ENCODE measurements at places on chromosomes 5 and 9.

GRCh38 chr5:151298063-151298855 is 5.3 kb downstream of the SLC36A3 start:
- DNase-seq: no peak

- DNase-seq: no peak
Observed at GRCh38 chr9:20551236-20551635, 71.1 kb downstream of the MLLT3 start.

- no peak for DNase-seq
Observed at GRCh38 chr9:6219981-6220380, 4.4 kb downstream of the IL33 start.

- DNase-seq: no peak
Observed at GRCh38 chr5:111412593-111412992, 99.7 kb downstream of the STARD4 start.

DNA sequence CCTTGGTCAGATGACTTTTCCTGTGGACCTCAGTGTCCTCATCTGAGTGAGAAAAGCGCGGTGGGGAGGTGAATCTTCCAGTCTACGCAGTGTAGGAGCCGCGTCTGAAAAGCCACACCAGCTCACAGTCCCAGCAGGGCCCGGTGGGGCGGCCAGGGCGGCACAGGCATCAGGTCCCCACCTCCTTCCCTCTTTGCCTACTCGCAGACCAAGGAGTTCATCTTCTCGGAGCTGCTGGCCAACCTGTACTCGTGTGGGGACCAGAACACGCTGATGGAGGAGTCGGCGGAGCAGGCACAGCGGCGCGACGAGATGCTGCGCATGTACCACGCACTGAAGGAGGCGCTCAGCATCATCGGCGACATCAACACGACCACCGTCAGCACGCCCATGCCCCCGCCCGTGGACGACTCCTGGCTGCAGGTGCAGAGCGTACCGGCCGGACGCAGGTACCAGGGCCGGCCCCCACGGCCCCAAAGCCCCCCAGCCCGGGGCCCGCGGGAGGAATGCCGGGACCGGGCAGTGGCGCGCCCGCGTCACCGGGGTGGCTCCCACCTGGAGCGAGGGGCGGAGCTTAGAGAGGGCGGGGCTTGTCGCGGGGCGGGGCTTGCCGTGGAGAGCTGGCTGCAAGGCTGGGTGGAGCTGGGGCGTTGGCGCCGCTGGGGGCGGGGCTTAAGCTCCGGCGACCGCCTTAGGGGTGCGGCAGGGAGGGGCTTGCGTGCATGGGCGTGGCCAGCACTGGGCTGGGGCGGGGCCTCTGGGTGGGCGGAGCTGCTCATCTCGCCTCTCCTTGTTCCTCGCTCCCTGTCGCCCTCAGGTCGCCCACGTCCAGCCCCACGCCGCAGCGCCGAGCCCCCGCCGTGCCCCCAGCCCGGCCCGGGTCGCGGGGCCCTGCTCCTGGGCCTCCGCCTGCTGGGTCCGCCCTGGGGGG is 25.6 kb downstream of the GOLGA2 start:
- peak; percentile 27 for DNase-seq

DNA sequence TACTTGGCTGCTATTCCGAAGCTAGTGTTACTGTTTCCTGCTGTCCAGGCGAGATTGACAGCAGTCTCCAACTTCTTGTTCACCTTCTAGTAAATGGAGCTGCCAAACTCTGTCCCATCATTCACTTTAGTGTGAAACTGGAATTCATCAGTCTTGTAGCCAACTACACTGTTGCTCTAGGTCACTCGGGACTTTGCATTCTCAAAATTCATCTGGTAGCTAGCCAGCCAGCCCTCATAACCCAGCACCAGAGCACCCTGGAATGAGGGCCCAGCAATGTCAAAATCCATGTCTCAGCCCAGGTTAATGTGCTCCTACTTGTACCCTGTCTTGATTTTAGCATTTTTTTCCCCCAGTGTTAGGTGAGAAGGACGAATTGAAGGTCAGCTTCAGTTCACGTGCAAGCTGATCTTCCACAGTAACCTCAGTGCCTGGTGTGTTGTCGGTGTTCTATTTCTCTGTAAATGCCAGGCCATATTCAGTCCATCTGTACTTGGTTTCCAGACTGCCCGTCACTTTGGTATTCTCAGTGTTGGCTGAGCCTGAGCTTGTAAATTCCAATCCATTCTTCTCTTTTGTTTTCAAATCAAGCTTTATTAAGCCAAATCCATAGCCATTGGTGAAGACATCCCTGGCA is 28.9 kb downstream of the ZNF169 start:
- DNase-seq: no peak

DNA sequence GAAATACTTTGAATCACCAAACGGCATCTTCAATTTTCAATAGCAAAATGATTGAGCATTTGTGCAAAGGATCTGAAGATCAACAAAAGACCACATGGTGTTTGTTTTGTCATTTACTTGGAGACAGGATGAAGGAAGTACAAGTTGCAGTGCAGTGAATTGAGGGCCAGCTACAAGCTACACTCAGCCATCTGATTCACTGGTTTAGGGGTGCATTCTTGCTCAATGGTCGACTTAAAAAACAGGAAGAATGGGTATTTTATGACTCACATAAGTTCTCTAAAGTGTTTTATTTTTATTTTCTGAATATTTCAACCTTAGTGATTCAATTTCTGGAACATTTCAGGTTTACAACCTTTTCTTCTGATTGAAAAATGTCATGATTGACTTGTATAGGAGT is 412.1 kb upstream of the ADAMTSL1 start:
- no peak for DNase-seq

DNA sequence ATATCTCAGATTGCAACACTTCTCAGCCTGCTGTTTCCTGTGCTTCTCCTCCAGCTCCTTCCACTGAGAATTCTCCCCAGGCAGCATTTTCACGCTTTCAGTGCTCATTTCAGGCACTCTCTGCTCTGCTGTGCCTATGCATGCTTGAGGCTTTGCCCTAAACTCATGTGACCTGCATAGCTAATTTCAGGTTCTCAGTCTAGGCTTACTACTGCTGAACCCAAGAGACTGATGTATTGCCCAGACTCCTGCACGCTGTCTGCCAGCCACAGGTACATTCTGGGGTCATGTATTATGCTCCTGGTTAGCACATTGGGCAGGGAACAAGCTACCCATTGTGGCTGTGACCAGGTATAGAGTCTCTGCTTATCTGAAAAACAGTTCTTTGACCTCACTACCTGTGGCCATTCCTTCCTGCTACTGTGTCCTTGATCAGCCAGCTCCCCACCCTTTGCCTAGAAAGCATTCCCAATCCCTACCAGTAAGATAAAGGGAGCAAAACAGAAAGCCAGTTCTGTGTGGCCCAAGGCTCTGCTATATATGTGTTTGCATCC is 34.7 kb downstream of the PIP5K1B start:
- no peak for DNase-seq

- no peak for DNase-seq
Observed at GRCh38 chr5:59241119-59241518, 652.4 kb downstream of the PDE4D start.

- DNase-seq: no peak
Observed at GRCh38 chr9:21711504-21711903, 90.9 kb upstream of the MTAP start.

DNA sequence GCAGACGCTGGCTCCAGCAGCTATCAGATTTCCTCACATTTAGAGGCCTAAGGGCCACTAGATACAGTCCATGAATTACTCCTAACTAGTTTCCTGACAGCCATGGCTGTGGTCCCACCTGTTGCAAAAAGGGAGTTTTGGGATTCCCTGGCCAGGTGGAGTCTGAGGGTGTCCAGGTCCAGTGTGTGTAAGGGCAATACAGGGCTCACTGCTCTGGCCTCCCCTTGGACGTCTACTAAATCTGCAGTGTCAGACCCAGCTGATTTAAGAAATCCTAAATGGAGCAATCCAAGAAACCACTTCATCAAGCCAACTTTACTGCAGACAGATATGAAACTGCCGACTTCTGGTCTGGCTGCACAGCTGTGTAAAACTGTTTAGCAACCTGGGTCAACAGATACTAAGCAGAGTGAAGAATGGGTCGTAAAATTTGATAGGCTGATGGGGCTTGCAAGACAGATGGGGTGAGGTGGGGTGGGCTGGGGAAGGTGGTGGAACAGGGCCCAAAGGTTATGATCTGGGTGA is 116.4 kb downstream of the GADD45G start:
- peak; percentile 31 for DNase-seq
